Left lung (tissue), 14 donors: ENCODE measurements at places on chromosomes 13 and 19. TPM values are rescaled to one million over a fixed set of nuclear protein-coding genes. Genes with fewer than 3 reads are reported as not detected.

DNA sequence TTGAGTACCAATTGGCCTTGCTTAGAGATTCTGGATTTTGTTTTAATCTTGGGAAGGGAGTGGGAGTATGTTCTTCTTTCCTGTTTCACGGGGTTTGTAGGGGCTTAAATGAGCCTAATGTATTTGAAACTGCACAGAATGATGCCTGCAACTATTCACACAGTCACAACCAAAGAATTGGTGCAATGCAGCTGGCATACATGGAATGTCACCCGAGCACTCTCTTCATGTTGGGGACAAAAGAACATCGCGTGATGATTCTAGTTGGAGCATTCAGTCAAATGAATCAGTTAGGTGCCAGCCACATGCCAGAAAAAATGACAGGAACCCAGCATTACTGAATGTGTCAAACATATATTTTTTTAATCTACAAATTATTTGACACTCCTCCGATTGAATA is 22.1 kb downstream of the STARD13 start:
- no peak for DNase-seq

GRCh38 chr19:58353717-58354477 is 605 bp upstream of the A1BG start:
- DNase-seq, result no peak

GRCh38 chr19:10095948-10096614 is 6.4 kb downstream of the ANGPTL6 start:
- peak; percentile 90 for DNase-seq

- peak; percentile 40 for DNase-seq
Observed at GRCh38 chr13:102846261-102847015, 606 bp downstream of the ERCC5 start.

- peak; percentile 56 for DNase-seq
Observed at GRCh38 chr19:36032251-36033104, at the start of gene CLIP3. Gene CLIP3 (minus strand): TSS chr19:36032873. CDS start chr19:36032357, 516 bp downstream.

DNA sequence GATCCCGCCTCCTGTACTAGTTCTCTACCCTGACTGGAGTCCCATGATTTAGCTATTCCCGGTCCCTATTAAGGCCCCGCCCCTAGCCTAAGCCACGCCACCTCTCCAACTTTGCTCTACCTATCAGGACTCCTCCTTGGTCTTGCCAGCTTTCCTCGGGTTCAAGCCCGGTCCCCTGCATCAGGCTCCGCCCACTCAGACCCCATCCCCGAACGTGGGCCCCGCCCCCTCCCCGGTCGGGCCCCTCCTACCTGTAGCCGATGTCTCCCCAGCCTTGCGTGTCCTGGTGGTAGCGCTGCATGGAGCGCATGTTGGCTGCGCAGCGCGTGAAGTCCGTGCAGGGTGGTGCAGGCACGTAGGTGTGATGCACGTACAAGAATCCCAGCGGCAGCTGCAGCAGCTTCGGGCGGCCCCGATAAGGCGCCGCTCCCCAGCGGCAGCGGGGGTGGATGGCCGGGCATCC is 7.3 kb upstream of the RASAL3 start:
- DNase-seq, result no peak

Gene POSTN
- 498 TPM for polyA plus RNA-seq

Gene GFY
- polyA plus RNA-seq, result not detected

DNA sequence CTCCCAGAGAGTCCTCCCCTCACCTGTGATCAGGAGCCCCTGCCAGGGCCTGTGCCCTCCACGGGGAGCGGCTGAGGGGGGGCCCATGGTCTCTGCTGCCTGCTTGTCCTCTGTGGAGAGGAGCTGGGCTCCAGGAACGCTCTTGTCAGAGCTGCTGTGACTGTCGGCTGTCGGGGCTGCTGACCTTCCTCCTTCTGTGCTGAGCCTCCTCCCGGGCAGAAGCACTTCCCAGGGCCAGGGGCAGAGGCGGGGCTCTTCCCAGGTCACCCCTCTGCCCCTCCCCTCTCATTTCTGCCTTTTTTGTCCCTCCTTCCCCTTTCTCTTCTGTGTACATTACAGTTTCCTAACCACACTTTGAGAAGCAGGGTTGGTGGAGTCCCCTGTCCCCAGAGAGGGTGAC is at the start of gene CEACAM4:
Gene CEACAM4, minus strand, starts transcription at position 198 of the 400 bp plus-strand sequence. Its CDS starts 111 bp downstream, at position 87.
- DNase-seq, result no peak

- no peak for DNase-seq
Observed at GRCh38 chr13:22740264-22740663, 440.5 kb upstream of the SGCG start.

- DNase-seq, result no peak
Observed at GRCh38 chr13:33633701-33634545, 184.0 kb upstream of the RFC3 start.

Gene PEAK3
- 0.10 TPM for polyA plus RNA-seq

GRCh38 chr19:43660971-43661360 is 9.0 kb downstream of the PLAUR start:
- DNase-seq, result no peak

Gene PSG11
- polyA plus RNA-seq, result not detected

- no peak for DNase-seq
Observed at GRCh38 chr13:74979703-74980102, 502.3 kb downstream of the TBC1D4 start.

GRCh38 chr13:47454986-47455385 is 546.1 kb downstream of the SUCLA2 start:
- DNase-seq, result no peak

DNA sequence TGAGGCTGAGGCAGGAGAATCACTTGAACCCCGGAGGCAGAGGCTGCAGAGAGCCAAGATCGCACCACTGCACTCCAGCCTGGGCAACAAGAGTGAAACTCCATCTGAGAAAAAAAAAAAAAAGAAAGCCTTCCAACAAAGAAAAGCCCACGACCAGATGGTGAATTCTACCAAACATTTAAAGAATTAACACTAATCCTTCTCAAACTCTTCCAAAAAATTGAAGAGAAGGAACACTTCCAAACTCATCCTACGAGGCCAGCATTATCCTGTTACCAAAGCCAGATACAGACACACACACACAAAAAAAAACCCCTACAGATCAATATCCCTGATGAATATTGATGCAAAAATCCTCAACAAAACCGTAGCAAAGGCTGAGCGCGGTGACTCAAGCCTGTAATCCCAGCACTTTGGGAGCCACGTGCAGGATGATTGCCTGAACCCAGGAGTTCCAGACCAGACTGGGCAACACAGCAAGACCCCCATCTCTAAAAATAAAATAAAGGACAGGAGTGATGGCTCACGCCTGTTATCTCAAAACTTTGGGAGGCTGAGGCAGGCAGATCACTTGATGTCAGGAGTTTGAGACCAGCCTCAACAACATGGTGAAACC is 6.2 kb upstream of the EVI5L start:
- no peak for DNase-seq

DNA sequence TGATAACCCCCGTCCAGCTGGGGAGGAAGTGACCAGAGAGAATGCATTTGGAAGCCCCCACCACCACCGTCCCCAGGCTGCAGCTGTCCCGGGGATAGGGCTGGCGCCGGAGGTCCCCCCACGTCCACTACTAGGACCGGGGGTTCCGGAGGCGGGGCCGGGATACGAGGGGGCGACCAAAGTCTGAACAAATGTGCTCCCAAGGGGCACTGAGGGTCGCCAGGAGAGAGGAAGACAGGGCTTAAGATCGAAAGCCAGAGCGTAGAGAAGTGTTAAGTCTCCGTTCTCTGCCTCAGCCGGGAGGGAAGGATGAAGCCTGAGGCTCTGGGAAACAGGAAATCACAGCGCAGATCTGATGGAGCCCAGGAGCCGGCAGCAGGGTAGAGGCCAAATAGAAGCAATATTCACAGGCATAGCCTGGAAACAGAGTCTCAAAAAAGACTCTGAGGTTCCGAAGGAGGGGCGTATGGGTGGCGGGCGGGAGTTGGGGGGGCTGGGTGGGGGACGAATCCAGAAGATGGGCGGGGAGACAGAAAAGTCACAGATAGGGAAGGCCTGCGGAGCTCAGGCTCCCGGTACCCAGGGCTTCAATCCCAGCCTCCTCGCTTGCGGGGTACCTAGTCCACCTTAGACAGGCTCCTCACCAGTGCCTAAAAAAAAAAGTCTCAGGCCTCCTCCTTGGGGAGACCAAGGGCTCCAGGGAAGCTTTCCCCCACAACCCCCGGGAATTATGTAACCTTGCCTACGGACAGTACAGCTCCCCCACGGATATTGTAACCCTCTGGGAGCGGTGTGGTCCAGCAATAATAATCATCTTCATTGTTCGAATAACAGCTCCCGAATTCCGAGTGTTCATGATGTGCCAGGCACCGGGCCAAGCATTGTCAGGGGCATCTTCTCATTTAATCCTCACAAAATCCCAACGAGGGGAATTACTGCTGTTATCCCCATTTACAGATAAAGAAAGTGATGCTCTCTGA is 1.1 kb upstream of the ERF start:
- DNase-seq, result no peak

GRCh38 chr13:109209526-109209925 is 576.9 kb downstream of the IRS2 start:
- DNase-seq, result no peak

Gene EID2B
- polyA plus RNA-seq, result 5.1 TPM

DNA sequence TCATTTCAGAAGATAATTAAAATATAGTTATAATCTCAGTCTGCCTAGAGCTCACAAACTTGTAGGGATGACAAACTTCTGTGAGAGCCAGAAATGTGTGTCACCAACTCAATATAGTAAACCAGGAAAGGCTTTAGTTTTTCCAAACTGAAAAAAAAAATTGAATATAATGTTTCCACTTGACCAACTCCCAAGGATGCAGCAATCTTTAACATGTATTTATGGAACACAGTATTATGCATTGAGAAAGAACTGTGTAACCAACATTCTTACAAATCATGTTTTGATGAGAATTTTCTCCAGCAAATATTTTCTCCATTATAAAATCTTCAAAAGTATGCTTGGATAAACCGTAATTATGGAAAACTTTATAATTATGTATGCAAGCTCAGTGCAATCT is 50.1 kb upstream of the KLF12 start:
- DNase-seq, result no peak

DNA sequence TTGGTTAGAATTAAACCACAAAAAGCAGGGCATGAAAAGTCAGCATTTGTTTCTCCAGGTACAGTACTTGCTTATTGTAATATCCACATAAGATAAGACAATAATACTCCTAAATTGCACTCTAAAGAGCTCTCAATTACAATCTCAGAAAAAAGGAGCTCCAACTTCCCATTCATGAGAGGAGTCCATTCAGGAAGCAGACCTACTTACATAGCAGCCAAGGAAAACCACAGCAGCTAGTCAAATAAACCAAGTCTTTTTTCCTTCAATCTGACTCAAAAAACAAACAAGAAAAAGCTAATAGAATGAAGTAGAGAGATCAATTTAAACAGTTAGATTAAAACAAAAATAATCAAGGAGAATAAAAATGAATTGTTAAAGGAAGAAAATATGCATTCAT is 885.2 kb upstream of the SLITRK6 start:
- DNase-seq, result no peak

DNA sequence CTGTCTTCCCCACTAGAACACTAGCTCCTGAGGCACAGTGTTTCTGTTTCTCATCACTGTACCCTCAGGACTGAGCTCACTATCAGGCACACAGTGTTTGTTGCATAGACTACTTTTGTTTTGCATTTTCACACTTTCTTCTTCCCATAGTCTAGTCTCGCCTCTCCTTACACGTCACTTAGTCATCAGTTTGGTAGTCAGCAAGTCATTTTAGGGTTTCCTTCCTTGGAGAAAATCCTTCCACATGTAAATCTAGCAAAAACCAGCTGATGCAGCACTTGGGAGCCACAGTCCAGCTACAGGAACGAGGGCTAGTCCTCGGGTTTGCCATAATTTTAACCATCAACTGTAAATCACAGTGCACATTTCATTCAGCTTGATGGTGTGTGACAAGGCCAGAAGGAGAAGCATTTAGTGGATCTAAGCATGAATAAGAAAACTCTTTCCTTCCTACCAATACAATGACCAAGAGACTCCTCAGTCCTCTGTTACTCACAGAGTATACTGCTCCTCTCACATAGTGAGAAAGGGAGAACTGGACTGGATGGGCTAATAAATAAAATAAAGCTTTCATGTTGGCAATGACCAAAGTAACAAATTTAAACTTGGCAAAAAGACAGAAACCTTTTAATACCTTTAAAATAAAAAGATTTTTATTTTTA is 221.0 kb downstream of the KLF12 start:
- DNase-seq, result peak; percentile 2

- DNase-seq, result no peak
Observed at GRCh38 chr19:13744174-13744573, 20.1 kb upstream of the MRI1 start.

DNA sequence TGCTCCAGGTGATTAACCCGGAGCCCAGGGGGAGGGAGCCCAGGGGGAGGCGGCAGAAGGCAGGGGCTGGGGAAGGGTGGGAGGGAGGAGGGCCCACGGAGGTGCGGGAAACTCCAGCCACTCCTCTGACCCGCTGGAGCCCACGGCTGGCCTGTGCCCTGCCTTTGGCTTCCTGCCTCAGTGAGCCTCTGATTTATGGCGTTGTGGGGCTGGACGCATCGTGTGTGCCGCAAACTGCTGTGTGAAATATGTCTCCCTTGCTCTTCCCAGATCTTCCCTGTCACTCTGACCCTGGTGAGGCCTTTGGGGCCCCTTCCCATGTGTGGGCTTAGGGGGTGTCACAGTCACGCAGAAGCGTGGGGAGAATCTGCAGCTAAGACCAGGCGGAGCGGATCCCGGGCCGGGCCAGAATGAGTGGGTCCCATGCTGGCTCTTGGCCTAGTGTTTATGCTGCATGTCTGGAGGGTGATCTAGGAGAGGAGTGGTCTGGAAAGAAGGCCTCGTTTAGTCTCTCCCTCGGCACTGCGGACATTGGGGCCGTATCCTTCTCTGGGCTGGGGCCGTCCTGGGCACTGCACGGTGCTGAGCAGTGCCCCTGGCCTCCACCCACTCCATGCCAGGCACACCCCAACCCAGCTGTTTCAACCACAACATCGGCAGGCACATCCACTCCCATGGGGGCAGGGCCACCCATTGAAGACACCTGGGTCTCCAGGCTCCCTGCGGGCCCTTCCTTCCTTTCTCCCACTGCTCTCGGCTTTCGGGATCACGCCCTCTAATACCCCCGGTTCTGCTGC is 123.0 kb downstream of the KDM4B start:
- DNase-seq, result no peak

GRCh38 chr13:87998081-87998480 is 326.9 kb downstream of the SLITRK5 start:
- DNase-seq, result no peak

Gene TMEM150B
- 0.60 TPM for polyA plus RNA-seq

Gene SPACA4
- polyA plus RNA-seq, result 0.29 TPM

DNA sequence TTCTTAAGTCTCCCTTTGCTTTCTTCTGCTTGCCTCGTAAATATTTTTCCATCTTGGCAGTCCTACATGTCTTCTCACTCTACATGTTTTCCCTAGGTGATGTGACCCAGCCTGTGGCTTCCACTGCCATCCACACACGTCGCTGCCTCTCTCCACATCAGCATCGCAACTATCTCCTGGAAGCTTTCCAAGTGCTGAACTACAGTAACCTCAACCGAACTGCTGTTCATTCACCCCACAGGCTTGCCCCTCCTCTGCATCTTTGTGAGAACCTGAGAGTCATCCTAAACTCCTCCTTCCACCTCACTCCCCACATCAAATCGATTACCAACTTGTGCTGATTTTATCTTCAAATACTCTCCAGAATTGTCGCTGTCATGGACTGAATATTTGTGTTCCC is 41.2 kb upstream of the USPL1 start:
- no peak for DNase-seq
